ELR (cell line): ENCODE measurements at places on chromosomes 7 and 10.

DNA sequence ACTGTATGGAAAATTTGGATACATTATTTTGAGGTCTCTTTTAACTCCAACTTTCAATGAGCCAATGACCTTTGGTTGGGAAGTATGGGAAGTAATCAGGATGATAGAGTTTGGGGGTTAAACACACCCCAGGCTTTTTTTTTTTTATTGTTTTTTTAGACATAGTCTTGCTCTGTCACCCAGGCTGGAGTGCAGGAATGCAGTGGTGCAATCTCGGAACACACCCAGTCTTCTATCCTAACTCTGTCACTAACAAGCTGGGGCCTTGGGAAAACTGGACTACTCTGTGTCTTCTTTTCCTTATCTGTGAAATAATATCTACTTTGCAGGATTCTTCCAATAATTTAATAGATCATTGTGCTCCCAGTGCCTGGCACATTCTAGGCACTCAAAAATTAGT is 37.6 kb upstream of the AGBL3 start:
- no peak for DNase-seq

DNA sequence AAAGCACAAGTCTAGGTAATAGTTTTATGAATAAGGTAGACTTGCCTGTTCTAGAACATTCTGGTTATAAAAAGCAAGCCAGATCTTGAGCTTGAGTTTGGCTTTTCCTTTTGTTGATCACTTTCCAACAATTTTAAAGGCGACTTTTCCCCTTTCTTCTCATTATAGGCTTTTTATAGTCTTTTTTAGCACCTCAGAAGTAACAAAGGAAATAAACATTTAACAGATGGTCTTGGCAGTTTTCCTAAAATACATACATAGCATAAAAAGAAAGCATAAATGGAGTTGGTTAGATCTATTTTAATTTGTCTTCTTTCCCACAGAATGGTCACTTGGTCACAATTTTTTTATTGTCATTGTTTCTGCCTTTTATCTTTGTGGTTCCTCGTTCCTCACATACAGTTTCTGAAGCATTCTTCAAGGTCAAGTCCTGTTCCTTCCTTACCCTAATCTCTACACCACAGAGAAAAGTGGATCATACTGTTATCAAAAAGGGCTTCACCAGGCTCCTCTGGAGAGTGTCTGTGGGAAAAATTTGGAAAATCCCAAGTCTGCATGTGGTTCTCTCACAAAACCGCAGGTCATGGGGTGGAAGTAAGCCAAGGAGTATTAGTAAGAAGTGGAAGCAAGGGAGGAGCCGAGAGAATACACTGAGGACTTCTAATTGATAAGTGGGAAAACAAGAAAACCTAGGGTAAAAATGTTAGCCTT is 31.3 kb downstream of the THNSL1 start:
- DNase-seq, result peak; percentile 45

DNA sequence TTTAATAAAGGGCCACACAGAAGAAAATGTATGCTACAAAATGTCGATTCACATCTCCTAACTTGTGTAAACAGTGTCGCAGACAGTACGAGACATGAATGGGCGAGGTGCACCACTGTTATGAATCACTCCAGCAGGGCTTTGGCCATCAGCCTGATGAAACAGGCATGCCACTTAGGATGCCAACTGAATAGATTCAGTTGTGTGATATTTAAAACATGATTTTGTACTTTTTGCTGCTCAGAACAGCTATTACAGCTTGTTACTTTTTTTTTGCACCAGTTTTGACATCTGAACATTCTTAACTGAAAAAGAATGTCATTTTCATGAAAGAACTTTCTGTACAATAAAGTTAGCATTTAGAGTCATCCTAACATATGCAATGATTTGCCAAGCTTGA is 138.1 kb downstream of the VTI1A start:
- DNase-seq, result peak; percentile 45

GRCh38 chr10:123450956-123451605 is 215.1 kb upstream of the GPR26 start:
- no peak for DNase-seq

DNA sequence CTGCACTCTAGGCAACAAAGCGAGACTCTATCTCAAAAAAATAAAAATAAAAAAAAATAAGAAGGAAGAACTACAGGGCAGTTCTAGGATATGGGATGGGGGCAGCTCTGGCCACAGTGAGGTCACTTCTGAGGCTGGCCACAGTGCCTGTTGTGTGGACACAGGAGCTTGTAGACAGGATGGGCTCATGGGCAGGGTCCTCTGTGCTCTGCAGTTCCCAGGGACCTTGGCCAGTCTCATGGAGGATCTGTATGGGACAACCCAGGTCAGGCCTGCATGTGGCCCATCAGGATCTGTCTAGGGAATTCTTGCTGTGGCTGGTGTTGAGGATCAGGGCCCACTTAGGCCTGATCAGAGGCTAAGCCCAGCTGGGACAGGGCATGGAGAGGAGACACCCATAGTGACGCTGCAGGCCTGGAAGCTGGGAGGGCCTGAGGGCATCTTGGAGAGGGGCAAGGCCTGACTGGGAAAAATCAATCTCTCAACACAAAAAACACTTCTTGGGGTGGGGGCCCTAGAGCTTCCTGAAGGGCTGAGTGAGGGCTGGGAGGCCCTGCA is 19.4 kb upstream of the PAX2 start:
- DNase-seq, result no peak

- DNase-seq, result no peak
Observed at GRCh38 chr7:126948664-126949063, 304.1 kb downstream of the GRM8 start.

DNA sequence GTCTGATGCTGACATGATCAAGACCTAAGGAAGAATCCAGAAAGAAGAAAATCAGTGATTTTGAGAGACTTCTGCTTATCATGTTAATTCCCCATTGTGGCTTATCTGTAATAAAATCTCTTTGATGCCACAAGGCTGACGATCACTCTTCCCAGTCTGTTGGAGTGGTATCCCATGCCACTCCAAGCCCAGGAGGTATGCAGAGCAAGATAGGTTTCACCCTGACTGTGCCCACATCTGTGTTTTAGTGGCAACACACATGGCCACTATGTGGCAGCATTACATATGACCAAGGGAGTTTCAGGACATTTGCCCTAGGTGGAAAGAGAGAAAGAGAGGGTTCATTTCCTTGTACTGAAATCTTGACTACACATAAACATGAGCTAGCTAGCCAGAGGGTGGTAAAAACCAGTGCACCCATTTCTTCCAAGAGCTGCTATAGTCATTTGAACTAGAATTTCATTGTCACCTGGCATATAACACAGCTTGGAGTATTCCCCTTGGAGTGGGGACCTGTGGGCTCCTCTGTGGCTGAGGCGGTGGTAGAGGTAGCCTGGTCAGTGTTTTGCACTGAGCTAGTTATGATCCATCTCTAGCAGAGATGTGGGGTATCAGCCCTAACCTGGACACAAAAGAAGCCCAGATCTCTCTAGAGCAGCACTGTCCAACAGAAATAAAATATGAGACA is 20.8 kb downstream of the LAMB4 start:
- no peak for DNase-seq
